Activated CD4-positive, alpha-beta memory T cell treated with anti-CD3 and anti-CD28 coated beads for 36 hours (primary cell): ENCODE measurements at places on chromosomes 3 and 15. TPM values are rescaled to one million over a fixed set of nuclear protein-coding genes. Genes with fewer than 3 reads are reported as not detected.

DNA sequence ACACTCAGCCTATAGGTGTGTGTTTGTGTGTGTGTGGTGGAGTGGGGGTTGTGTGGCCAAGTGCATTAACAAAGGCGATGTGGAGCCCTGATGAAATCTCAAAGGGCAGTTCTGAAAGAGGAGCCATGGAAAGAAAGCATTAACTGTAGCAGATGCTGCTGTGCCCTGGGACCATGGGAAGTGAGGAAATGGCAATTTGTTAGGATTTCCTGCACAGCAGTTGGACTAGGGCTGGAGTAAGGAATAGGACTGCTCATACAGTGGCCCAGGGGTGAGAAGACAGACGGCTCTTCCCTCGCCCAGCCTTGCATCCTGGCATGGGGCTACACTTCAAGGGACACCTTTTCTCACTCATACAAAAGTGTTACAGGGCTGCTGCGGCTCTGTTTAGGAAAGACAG is 12.3 kb upstream of the ZBTB38 start:
- H3K36me3 ChIP-seq = no peaks in the 10 kb centered on the region
- DNase-seq = no peak
- peaks cover 5% of the 10 kb centered on the region for H3K4me1 ChIP-seq
- H3K27ac ChIP-seq = no peak overlapping the region
- no peaks in the 10 kb centered on the region for H3K27me3 ChIP-seq

GRCh38 chr3:171201825-171202224 is 175.3 kb upstream of the SLC2A2 start:
- H3K27me3 ChIP-seq = no peaks in the 10 kb centered on the region
- no peak for DNase-seq

Gene MCTP2
- total RNA-seq = 41.7 TPM

Gene SERPINI2
- total RNA-seq = not detected

GRCh38 chr15:31265090-31265870 is 61.4 kb upstream of the KLF13 start:
- peak overlapping the region; percentile 58 for H3K27ac ChIP-seq
- no peak for DNase-seq
- no peaks in the 10 kb centered on the region for H3K36me3 ChIP-seq
- peaks cover 68% of the 10 kb centered on the region for H3K4me1 ChIP-seq
- no peak overlapping the region for H3K4me3 ChIP-seq

GRCh38 chr15:85306946-85307686 is 73.3 kb upstream of the AKAP13 start:
- H3K4me1 ChIP-seq = peaks cover 12% of the 10 kb centered on the region
- no peak for DNase-seq
- no peak overlapping the region for H3K27ac ChIP-seq
- H3K4me3 ChIP-seq = no peak overlapping the region

Gene BMF
- 7.3 TPM for total RNA-seq

Gene SLC12A8
- 1.00 TPM for total RNA-seq

- no peaks in the 10 kb centered on the region for H3K27me3 ChIP-seq
- no peak for DNase-seq
- H3K4me1 ChIP-seq = peaks cover under 1% of the 10 kb centered on the region
- H3K27ac ChIP-seq = no peak overlapping the region
- no peak overlapping the region for H3K4me3 ChIP-seq
- H3K36me3 ChIP-seq = peaks cover 6% of the 10 kb centered on the region
Observed at GRCh38 chr3:108610651-108611050, 21.1 kb downstream of the DZIP3 start.

GRCh38 chr15:60704717-60705116 is 225.8 kb upstream of the ICE2 start:
- H3K36me3 ChIP-seq = peaks cover 4% of the 10 kb centered on the region
- H3K27ac ChIP-seq = peak overlapping the region; percentile 77
- peak overlapping the region; percentile 67 for H3K4me3 ChIP-seq
- no peaks in the 10 kb centered on the region for H3K27me3 ChIP-seq
- peak; percentile 57 for DNase-seq
- peaks cover 72% of the 10 kb centered on the region for H3K4me1 ChIP-seq

DNA sequence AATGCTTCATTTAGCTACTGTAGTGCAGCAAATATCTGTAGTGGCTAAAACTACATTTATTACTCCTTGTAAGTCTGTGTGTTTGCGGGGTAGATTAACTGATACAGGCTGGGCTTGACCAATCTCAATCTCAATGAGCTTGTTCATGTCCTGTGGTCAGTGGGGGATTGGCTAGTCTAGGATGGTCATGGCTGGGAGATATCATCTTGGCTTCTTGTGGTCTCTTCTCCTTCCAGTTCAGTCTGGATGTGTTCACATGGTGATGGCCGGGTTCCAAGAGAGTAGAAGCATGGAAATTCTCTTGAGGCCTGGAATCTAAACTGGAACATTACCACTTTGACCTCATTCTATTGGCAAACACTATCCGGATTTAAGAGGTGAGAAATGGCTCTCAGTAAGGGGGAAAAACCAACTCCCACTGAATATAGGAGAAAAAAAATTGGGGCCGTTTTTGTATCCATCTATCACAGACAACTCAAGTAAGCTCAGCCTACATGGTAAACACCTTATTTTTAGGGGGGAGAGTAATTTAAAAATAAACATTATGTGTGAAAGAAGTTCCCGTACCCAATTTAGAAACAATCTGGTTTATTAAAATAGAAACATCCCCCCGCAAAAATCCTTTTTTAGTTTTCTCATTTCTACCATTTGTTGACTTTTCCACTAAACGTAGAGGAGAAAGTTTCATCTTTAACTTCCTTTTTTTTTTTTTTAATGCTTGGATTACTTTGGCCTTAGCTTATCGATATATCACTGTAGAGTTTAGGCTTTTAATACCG is 284.9 kb upstream of the TBC1D5 start:
- H3K4me3 ChIP-seq = no peak overlapping the region
- no peaks in the 10 kb centered on the region for H3K36me3 ChIP-seq
- no peak overlapping the region for H3K27ac ChIP-seq
